ENCODE measurements at places on chromosomes 5 and 9.

DNA sequence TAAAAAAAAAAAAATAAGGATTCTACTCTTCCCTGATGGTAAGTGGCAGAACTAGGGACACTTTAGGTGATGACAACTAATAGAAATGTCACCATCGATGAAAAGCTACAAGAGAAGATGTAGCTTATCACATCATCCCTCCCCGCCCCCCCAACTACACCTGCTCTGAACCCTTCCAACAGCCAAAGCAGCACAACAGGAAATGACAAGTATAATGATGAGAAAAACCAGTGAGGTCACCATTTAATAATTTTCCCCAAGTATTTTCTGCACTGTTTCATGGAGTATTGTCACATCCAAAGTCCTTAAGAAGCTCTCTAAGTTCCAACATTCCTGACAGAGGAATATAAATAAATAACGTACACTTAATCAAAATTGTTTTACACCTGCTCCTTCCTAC lies 221.4 kb downstream of the EFNA5 start:
- DNase-seq = no peak

DNA sequence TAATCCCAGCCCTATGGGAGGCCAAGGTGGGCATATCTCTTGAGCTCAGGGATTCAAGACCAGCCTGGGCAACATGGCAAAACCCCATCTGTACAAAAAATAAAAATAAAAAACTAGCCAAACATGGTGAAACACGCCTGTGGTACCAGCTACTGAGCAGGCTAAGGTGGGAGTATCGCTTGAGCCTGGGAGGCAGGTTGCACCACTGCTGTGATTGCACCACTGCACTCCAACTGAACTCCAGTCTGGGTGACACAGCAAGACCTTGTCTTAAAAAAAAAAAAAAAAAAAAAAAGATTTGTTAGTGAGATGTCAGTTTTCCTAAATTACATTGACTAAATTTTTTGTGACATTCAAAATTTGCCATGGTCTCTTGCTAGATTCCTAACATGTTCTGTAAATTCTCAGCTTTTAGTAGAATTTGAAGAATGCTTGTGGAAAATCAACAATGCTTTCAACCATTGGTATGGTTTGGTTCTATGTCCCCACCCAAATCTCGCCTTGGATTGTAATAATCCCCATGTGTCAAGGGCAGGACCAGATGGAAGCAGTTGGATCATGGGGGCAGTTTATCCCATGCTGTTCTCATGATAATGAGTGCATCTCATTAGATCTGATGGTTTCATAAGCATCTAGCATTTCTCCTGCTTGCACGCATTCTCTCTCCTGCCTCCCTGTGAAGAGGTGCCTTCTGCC lies 236.1 kb downstream of the ARRDC3 start:
- no peak for DNase-seq

- no peak for DNase-seq
These were observed 82.1 kb downstream of the GIN1 start for GRCh38 chr5:103037673-103038455.

DNA sequence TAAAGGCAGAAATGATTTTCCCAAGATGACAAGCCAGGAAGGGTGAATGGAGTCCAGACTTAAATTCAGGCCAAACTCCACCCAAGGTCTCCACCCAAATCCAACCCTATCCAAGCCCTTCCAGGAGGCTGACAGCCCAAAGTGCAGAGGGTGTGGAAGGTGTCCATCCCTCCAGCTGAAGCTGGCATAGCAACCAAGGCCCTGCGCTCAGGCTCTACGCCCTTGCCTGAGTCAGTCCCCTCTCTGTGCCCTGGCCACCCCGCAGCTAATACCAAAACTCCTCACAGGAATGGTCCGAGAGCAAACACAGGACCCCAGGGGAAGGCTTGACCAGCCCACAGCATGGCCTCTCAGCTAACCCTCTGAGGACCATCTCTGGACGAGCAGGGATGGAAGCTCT lies 2.1 kb downstream of the SEPTIN8 start:
- no peak for DNase-seq

- DNase-seq = no peak
These were observed 3.1 kb downstream of the EDF1 start for GRCh38 chr9:136862849-136863622.

- DNase-seq = no peak
These were observed 21.2 kb downstream of the RNF130 start for GRCh38 chr5:180050121-180050940.

GRCh38 chr5:109756543-109757185 lies 66.9 kb downstream of the MAN2A1 start:
- no peak for DNase-seq

DNA sequence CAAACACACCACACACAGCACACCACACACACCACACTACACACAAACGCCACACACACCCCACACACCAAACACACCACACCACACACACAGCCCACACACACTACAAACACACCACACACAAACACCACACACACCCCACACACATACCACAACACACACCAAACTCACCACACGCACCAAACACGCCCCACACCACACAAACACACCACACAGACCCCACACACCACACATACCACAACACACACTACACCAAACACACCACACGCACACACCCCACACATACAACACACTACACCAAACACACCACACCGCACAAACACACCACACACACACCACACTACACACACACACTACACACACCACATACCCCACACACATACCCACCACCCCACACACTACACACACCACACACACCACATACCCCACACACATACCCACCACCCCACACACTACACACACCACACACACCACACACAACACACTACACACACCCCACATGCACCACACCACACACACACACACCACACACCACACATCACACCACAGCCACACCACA lies 151.2 kb downstream of the ERCC6L2 start:
- DNase-seq = no peak

DNA sequence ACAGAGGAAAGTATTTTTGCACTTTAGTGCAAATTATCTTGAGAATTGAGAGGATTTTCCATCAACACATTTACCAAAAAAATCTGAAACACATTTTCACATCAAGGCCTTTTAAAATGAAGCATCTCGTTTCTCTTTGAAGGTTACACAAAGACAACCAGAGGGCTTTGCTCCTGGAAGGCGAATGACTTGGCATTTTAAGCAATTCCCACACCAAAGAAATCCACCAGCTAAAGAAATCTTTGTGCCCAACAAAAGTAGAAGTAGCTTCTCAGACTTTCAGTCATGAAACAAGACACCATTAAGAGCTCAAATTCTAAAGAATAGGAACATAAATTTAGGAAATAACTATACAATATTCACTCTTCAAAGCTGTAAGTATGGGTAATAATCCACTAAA lies 59.9 kb downstream of the HABP4 start:
- DNase-seq = no peak

GRCh38 chr9:108836781-108837180 lies 19.0 kb downstream of the ACTL7B start:
- DNase-seq = peak; percentile 28

DNA sequence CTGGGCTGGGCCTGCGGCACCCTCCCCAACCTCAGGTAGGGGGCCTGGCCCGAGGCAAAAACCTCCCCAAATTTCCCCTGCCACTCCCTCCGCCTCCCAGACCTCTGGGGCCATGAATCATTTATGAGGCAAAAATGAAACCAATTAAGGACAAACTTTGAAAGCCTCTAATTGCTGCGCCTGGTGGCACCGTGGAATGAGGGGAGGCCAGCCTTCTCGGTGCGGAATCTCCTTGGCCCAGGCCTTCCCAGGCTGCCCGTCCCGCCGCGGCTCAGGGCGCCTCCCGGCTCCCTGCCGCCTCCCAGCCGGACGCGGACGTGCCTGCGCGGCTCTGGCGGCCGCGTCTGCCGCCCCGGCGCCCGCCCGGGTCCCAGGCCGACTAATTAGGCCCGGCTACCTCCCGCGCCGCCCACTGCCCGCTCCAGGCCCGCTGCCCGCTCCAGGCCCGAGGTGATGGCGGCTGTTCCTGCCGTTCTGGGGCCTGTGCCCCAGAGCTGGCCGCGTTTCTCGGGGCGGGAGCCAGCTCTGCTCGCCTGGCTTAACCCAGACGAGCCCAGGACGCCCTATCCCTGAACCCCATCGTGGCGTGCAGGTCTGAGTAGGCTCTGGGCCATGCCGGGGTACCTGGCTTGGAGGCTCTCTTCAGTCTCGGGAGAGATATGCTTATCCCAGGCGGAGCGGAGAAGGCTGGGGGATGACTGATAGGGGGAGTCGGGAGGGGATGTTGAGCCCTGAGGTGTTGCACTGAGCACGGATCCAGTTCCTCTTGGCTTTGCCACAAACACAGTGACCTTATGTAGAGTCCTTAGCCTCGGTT lies 20.1 kb downstream of the CXXC5 start:
- no peak for DNase-seq

GRCh38 chr5:66958980-66959641 lies 237.5 kb downstream of the CD180 start:
- DNase-seq = peak; percentile 68

GRCh38 chr5:39547553-39548154 lies 122.9 kb upstream of the DAB2 start:
- DNase-seq = peak; percentile 78

- DNase-seq = no peak
These were observed 120.6 kb downstream of the DAB2IP start for GRCh38 chr9:121771851-121772599.

GRCh38 chr9:130943777-130944176 lies 4.7 kb upstream of the FIBCD1 start:
- no peak for DNase-seq

GRCh38 chr5:114830114-114830513 lies 339.6 kb downstream of the TRIM36 start:
- no peak for DNase-seq

- no peak for DNase-seq
These were observed 35.6 kb downstream of the RUFY1 start for GRCh38 chr5:179585941-179586401.

DNA sequence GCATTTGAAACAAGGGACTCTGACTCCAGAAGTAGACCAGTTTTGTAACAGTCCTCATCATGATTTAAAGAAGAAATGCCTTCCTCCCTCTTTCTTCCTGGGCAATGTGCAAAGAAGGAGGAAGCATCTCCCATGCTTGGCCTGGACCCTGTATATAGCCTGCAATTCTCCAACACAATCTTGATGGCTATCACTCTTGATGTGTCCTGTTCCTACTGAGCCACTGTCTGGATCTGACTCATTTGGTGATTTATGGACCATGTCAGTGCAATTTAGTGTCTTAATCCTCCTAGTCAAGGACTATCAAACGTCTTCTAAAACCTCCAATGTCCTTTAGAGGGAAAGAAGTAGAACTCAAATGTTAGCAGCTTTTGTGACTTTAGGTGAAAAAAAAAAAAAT lies 697.3 kb downstream of the TLR4 start:
- DNase-seq = no peak

Data from fibroblast of skin of left quadriceps (primary cell).